Iris pigment epithelial cell (primary cell): ENCODE measurements at places on chromosomes 7 and 10.

GRCh38 chr7:139709485-139709884, 68.3 kb downstream of the HIPK2 start:
- peak; percentile 81 for DNase-seq

GRCh38 chr7:14639801-14640200, 262.8 kb downstream of the DGKB start:
- no peak for DNase-seq

DNA sequence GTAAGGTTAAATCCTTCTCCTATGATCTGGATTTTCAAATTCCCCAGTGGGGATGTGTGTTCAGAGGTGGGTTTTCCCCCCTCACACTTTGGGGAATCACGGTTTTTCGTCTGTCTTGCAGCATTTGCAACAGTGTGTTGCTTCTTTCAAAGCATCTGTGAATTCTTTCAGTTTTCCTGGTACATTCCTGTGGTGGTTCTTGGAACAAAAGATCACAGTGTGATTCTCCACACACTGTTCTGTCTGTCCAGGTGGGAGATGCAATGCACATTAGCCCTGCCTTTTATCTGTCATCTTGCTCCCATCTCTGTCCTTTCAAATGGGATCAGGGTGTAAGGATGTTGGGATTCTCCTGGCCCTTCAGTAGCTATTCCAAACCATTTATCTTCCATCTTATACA, 11.8 kb downstream of the AGK start:
- peak; percentile 62 for DNase-seq

DNA sequence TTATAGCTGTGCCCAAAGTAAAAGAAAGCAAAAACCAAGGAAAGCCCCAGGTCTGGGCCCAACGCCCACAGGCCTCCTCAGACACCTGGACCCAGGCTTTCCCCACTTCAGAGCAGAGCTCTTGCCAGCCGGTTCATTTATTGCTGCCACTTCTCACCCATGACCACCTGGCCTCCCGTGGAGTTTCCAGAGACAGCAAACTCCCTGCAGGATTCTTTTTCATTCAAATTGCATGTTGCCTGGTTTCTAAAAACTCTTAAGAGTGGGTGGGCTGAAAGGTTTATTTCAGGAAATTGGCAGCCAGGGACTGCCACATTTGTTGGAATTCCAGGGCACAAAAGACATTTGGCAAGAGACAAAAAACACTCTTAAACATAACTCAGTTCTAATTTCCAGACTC, 4.7 kb downstream of the VOPP1 start:
- DNase-seq, result no peak

DNA sequence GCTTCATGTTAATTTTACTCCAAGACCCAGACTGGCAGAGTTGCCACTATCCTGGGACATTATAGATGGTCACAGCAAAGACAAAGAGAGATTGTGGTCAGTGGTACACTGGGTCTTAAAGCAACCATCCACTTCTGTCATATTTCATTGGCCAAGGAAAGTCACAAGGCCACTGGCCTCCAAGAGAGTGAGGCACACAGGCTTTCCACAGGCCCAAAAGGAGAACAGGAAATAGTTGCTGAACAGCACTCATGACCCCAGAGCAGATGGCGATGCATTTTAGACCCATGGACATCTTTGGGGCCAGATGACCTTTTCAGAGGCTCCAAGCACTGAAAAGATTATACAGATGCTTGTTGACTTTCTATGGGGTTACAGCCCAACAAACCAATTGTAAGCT, 97.4 kb downstream of the ARID5B start:
- no peak for DNase-seq

DNA sequence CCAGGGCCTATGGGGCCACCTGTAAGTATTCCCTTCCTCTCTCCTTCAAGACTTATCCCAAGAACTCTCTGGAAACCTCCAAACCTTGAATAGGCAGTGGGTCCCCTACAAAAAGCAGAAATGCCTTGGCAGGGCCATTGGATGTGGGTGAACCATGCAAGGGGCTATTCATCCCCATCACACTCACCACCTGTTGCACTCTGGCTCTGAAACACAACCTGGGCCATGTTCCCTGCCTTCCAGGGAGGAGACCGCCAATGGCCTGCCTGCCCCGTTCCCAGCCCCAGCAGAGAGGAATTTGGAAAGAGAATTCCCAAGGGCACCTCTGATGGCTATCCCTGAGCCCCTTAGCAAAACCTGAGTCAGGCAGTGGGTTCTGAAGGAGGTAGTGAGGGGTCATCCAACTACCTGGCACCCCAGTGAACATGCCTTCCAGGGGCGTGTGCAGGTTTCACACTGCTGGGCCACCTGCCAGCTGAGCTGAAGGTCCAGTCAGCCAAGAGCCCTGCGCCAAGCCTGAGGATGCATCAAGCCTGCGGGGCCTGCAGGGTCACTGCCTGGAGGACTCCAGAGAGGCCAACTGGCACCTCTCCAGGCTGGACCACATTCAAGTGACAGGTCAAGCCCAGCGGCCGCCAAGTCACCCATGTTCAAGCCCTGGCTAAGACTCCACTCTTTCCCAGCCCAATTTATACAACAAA, 101.3 kb downstream of the COL13A1 start:
- no peak for DNase-seq

DNA sequence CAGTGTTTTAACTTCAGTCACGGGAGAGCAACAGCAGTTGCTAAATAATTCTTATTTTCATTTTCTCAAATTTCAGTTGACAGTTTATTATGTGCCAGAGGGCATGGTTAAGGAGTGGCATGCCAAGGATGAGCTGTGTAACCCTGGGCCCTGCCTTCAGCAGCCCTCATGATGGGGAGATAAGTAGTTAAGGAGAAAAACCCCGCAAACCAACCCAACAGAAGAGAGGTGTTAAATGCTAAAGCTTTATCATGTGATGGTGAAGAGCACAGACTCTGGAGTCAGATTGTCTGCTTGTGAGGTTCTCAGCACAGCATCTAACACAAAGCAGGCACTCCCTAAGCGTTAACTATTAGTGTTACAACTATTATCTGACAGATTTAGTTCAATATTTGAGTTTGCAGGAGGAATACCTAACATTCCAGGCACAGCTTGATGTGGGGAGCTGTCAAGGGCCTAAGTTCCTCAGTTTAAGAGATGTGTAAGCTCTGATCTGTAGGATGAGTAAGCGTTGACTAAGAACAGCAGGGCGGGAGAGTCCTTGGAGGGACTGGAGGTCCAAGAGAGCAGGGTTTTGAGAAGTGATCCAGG, 29.6 kb downstream of the STAM start:
- peak; percentile 97 for DNase-seq

DNA sequence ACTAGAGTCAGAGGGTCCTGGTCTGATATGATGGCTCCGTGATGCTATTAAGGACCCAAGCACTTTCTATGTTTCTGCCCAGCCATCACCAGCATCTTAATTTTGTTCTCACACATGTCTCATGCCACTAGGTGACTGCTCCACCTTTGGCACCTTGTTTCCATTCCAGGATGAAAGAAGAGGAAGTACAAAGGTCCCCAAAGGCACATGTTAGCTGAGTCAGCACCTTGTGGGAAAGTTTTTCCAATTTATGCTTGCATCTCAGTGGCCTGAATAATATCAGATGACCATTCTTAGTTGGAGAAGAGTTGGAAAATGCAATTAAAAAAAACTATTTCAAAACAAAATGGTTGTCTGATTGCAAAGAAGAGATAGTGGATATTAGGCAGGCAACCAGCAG, 341.0 kb upstream of the NPSR1 start:
- DNase-seq, result no peak

DNA sequence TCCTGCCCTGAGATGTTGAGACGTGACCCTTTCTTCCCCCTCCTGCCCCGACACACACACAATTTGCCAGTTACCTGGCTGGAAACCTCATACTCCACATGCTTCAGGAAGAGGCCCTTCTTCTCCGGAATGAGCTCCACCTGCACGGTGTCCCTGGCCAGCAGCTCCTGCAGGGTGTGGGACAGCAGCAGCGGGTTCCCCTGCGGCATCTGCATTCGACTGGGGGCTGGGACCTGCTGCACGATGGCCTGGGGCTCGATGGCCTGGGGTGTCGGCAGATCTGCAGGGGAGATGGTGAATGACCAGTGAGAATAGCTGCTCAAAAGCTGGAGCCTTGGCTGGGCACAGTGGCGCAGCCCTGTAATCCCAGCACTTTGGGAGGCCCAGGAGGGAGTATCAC, 36.0 kb downstream of the NUDT1 start:
- no peak for DNase-seq

GRCh38 chr10:75287697-75288096, 51.9 kb upstream of the COMTD1 start:
- DNase-seq, result no peak

DNA sequence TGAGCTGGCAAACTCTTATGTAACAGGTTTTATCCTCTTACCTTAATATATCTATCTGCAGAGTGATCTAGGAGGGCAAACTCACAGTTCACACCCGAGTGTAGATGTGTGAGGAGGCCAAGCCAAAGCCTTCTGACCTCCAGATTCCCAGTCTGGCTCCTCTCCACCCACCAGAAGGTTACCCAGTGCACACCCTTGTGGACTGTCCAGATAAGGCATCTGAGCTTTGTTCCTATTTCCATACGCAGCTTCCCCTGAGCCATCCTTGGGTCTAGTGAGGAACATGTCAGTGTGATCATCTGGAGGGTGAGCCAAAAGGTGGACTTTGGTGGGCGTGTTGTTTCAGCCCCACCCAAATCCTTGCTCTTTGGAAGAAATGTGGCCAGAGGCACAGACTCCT, 203.0 kb upstream of the MEOX2 start:
- peak; percentile 8 for DNase-seq

DNA sequence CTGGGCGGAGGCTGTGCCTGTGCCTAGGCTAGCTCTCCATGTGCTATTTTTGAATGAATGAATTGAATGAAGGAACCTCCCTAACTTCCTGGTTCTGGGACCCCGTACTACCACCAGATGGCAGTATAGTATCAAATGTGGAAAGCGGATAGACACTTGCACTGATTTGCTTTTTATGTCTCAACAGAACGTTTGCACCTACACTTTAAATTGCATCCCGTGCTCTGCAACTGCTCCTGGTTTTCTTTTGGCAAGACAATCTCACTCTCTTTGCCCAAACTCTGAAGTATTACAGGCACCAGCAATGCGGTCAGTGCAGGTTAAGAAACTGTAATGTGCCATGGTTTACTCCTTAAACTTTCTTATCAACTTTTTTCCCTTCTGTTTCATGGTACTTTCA, 6.5 kb downstream of the FZD8 start:
- DNase-seq, result peak; percentile 62

DNA sequence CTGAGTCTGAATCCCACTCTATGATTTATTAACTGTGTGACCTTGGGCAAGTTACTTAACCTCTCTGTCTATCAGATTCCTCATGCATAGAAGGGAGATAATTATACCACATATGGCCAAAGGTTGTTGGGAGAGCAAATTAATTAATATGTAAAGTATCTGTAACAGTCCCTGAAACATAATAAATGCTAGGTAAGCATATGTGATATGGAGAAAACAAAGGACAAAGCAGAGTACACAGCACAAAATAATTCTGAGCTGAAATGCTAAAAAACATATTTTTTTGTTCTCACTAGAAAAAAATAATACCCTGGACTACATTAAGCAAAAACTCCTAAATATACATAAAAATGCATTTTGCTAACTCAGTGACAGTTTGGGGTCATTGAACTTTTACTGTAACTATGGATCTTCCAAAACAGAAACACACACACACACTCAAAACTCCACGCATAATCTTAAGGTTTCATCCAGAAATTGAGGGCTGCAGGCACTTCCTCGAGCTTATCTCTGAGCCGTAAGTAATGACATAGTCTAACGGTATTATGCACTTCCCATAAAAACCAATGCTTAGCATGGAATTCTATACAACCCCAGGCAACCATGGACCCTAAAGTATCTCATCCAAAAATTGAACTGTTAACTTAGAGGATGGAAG, 201.7 kb upstream of the PTN start:
- DNase-seq, result peak; percentile 7

- no peak for DNase-seq
Observed at GRCh38 chr7:120274899-120275298, 1.9 kb downstream of the KCND2 start.

DNA sequence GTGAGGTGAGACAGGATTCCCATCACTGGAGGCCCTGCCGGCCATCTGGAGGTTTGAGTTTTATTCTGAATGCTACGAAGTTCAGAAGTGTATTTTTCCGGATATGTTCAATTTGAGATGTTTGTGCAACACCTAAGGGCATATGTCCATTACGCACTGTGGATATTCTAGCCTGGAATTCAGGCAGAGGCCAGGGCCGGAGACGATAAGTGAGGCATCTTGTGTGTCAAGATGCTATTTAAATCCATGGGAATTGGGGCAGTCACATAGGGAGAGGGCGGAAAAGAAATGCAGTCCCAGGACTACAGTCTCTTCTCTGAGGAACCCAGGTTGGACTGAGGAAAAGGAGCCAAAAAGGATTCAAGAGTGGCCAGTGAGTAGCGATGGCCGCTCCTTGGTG, 1.9 kb upstream of the SUV39H2 start:
- no peak for DNase-seq

DNA sequence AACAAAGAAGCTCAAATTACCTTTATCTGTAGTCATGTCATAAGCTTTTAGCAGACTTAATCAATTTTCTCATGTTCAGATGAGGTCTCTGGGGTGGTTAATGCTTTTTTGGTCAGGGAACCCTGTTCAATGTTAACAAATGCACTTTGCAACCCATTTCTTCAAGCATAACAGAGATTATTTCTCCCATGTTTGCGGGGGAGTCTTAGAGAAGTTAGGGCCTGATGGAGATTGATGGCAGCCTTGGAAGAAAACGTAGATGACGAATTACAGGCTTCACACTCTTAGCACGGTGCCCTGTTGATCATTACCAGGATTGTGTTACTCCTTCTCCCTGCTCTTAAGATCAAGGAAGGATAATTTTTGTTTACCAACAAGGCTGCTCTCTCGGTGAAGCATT, 76.4 kb downstream of the AGMO start:
- DNase-seq, result no peak

DNA sequence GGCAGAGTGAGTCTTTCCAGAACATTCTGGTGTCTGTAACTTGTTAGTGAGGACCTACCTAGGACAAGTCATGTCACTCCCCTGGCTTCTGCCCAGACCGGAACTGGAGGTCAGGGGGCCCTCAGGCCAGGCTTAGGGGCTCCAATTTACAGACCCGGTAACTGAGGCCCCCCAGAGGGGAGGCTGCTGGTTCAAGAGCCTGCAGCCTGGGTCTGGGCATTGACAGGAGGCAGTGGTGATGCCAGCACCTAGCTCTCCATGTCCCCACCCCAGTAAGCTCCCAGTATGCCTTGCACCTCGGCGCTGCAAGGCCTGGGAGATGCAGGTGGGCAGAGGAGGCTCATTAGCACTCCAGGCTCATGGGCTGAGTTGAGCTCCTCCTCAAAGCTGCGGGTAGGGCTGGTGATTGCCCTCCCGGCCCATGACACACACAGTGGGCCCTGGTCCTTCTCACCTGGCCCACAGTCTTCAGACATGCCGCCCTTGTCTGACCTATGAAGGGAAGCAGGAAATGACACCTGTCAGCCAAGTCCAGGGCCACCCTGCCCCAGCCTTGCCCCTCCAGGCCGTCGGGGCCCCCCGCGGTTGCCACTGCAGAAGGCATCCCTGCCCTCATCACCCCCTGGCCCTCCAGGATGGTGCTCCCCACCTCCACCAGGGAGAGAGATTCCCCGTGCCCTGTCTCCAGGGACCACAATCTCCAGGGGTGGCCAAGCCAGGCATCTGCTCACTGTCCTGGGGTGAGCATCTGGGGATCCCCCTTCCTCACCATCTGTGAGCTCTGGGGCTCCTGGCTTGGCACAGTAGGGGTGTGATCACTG, 88.3 kb upstream of the TMEM248 start:
- no peak for DNase-seq

- DNase-seq, result no peak
Observed at GRCh38 chr10:20677340-20677739, 219.8 kb downstream of the NEBL start.
